ENCODE measurements at places on chromosomes 5 and 9. TPM values are rescaled to one million over a fixed set of nuclear protein-coding genes. Genes with fewer than 3 reads are reported as not detected.

The HRCT1 gene
- total RNA-seq = 1.5 TPM

DNA sequence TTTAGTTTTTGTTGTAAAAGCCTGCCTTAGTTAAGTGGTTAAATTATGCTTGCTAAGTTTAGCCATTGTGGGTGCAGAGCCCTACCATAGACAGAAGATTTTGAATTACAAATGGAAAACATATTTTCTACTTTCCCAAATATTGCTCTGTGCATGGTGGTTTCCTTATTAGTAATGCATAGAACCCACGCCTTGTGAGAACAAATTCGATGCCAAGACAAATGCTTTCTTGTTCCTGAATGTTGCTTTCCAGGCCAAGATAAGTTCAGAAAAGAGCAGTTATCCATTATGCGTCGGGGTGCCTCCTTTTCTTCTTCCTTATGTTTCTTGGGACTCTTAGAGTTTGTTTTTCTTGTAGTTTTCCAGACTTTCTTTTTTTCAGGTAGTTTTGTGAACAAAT, 31.0 kb upstream of the GARNL3 start:
- DNase-seq = no peak

DNA sequence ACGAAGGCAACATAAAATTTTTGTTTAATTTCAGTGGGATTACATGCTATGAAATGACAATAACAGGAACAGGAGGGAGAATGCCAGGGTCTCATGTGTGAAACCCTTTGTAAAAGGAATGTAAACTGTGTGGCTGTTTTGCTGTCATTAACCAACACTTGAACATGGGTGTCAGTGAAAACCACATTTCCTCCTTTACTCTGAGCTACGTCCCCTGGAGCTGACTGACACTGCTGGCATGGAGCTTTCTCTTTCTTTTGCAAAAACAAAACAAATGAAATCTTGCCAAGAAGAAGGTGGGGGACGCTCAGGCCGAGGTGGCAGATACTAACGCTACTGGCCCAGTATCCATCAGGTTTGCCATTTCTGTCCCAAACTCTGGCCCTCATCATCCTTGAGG, 121.4 kb downstream of the DMRT2 start:
- DNase-seq = no peak

- DNase-seq = no peak
Observed at GRCh38 chr5:63961598-63962161, 565 bp downstream of the HTR1A start.

DNA sequence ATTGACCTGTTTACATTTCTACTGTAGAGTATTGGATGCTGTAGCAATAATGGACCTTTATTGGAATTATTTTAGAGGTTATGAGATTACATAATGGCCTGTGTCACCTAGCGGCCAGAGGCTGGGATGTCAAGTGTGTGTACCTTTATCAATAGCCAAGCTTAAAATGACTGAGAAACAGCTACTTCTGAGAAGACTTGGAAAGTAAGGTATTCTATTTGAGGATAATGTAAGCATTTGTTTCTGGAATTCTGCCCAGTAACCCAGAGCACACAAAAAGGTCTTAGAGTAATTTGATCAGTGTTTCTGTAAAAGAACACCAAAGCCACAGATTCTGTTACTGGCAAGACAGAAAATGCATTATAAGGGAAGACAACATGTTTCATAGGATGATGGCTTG, 116.8 kb downstream of the MACIR start:
- no peak for DNase-seq
